Trophoblast cell (in vitro differentiated cells and primary cell): ENCODE measurements at places on chromosomes 2 and 18.
A peak's percentile ranks its signal among the peaks of the same experiment; 100 is the strongest.

- peak; percentile 52 for DNase-seq
Measured at GRCh38 chr2:88831792-88832248, 140.3 kb downstream of the RPIA start.

- peak; percentile 73 for DNase-seq
Measured at GRCh38 chr18:22230471-22230945, 61.1 kb downstream of the GATA6 start.

- DNase-seq, result no peak
Measured at GRCh38 chr2:223841436-223842190, 4.2 kb upstream of the AP1S3 start.

- peak; percentile 73 for DNase-seq
Measured at GRCh38 chr18:53941601-53942338, 282.7 kb downstream of the MBD2 start.

- peak; percentile 80 for DNase-seq
Measured at GRCh38 chr2:238895361-238895882, 47.5 kb downstream of the TWIST2 start.
